ENCODE measurements at places on chromosomes 7 and 10. TPM values are rescaled to one million over a fixed set of nuclear protein-coding genes. Genes with fewer than 3 reads are reported as not detected.

DNA sequence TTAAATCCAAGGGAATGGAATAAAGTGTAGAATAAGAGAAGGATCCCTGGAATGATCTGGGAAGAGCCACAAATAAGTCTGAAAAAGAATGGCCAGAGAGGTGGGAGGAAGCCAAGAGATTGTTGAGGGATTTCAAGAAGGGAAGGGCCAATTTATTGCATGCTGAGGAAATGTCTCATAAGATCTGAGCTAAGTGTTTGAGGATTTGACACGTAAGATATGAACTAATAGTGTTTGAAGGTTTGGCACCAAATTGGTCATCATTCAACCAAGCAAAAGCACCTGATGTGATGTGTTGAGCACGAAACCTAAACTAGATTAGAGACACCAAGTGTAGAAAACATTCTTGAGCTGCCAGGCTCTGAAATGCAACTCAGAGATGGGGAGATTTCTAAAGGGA lies 97.9 kb downstream of the TSPAN12 start:
- H3K27ac ChIP-seq, result no peak overlapping the region
- H3K4me1 ChIP-seq, result no peaks in the 10 kb centered on the region
- no peak for DNase-seq
- no peak overlapping the region for H3K4me3 ChIP-seq

DNA sequence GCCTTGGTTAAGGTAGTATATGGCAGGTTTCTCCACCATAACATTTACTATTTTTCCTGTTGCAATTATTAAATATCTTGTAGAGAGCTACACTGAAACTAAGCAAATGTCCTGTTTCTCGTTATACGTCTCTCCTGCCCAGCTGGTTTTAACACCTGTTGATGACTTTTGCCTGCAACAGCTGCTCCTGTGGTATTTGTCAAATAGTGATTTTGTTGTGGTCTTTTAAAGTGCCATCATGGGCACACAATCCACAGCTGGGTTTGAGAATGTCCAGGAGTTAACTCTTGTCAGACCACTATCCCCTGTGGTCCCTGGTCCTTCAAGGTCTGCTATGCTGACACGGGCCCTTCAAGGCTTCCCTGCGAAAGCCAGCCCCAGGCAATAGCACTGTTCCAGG lies 24.9 kb upstream of the SEC61G start:
- no peak overlapping the region for H3K4me3 ChIP-seq
- no peak overlapping the region for H3K27ac ChIP-seq
- peaks cover 2% of the 10 kb centered on the region for H3K27me3 ChIP-seq

DNA sequence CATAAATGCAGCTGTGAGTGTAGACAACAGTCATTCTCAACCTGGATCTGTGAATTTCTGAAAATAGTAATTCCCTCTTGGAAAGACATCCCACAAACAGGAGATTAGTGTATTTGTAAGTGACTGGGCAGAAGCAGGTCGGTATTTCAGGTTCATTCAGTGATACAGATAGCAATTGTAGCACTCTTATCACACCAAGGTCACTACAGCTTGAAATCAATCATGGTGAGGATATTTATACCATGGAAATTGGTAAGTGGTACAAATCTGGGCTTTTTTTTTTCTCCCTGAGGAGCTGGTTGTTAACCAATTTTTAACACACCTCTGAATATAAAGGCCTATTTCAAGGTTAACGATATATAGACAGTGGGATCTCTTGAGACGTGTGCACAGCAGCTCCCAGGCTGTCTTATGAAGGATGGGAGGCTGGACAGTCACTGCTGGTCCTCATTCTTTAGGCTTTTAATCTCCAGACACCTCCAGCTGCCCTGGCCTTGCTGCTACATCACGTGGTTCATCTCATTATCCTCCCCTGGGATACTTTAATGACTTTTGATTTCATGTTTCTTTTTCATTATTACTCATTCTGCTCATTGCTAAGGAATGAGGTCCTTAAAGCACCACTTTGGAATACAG lies 87.1 kb downstream of the ITGA8 start:
- H3K27me3 ChIP-seq, result no peaks in the 10 kb centered on the region
- H3K27ac ChIP-seq, result peak overlapping the region; percentile 62
- H3K4me3 ChIP-seq, result no peak overlapping the region
- peaks cover 11% of the 10 kb centered on the region for H3K4me1 ChIP-seq
- DNase-seq, result peak; percentile 32

DNA sequence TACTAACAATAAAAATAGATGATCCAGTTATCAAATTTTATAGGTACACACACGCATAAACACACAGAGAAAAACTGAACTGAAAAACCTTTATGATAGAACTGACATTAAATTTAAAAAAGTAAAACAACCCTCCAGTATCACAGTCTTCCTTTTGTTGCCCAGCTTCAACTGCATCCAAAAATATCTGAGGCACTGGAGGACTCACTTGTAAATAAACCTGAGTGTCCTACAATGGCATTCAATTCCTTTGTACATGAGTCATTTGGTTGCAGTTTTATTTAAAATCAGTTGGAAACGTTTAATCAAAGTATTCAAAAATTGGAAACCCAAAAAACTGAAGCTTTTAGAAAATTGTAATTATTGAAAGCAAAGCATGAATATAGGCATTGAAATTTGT lies 265.2 kb upstream of the CSTF2T start:
- H3K27ac ChIP-seq, result no peak overlapping the region
- H3K4me1 ChIP-seq, result peaks cover 5% of the 10 kb centered on the region
- H3K27me3 ChIP-seq, result no peaks in the 10 kb centered on the region
- no peak overlapping the region for H3K4me3 ChIP-seq

DNA sequence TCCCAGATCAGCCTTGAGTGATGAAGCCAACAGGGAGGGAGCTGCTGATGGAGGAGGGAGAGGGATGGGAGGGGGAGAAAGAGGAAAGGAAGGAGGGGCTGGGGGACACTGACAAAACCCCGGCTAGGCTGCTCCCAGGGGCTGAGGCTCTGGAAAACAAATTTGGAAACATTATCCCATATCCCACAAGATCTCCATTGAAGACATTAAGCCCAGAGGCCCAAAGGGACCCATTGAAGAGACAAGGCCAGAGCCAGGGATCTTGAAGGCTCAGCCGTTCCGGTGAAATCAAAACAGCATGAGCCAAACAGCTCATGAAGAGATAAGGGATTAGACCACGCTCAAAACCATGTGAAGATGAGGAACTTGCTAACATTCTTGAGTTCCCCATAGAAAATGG lies 184.3 kb upstream of the ITGB1 start:
- H3K4me3 ChIP-seq, result no peak overlapping the region
- peak; percentile 18 for DNase-seq
- H3K4me1 ChIP-seq, result peaks cover 5% of the 10 kb centered on the region
- no peaks in the 10 kb centered on the region for H3K36me3 ChIP-seq
- H3K27ac ChIP-seq, result peak overlapping the region; percentile 44

GRCh38 chr10:100146875-100147650 lies 38.8 kb downstream of the ERLIN1 start:
- H3K4me1 ChIP-seq, result peaks cover 15% of the 10 kb centered on the region
- no peak overlapping the region for H3K4me3 ChIP-seq
- no peak overlapping the region for H3K27ac ChIP-seq
- DNase-seq, result no peak
- no peaks in the 10 kb centered on the region for H3K36me3 ChIP-seq

DNA sequence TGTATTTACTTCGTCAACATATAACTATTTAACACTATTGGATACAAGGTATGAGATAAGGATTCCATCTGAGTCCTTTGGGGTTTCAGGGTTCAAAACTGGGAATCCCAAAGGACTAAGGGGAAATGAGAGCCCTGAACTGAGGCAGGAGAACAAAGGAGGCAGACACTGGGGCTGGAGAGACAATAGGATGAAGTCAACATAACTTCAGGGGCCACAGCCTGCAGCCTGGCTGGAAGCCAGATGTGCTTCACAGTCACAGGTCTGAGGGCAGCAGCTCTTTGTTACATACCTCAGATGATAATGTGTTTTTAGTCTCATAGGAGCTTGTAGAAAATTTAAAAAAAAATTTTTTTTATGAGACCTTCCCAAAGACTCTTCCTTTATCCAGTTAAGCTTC lies 73.3 kb downstream of the NRF1 start:
- H3K4me1 ChIP-seq, result peaks cover 5% of the 10 kb centered on the region
- peaks cover 3% of the 10 kb centered on the region for H3K36me3 ChIP-seq
- no peak overlapping the region for H3K4me3 ChIP-seq
- no peak for DNase-seq

DNA sequence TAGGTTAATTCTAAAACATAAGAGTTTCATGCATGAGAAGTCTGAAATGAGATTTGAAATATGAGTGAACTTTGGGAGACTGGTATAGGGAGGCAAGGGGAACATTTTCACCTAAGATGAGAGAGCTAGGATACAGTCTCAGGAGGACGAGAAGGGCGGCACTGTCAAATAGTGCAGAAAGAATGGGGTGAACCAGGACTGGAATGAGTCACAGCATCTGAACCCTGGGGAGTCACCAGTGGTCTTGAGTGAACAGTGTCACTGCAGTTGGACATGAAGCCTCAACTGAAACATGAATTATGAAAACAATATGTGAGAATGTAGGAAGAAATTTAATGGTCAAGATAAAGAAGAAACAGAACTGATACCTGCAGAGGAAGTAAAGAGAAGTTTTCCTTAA lies 33.8 kb downstream of the GNG11 start:
- no peak overlapping the region for H3K27ac ChIP-seq
- H3K36me3 ChIP-seq, result no peaks in the 10 kb centered on the region
- peaks cover 2% of the 10 kb centered on the region for H3K4me1 ChIP-seq
- DNase-seq, result no peak
- no peaks in the 10 kb centered on the region for H3K27me3 ChIP-seq
- no peak overlapping the region for H3K4me3 ChIP-seq

MBL2 gene
- not detected for total RNA-seq

TCAF2 gene
- total RNA-seq, result 0.78 TPM

MEOX2 gene
- total RNA-seq, result 0.39 TPM
